Ammon's horn (tissue), 1 donor: ENCODE measurements at places on chromosomes 3 and 15.

DNA sequence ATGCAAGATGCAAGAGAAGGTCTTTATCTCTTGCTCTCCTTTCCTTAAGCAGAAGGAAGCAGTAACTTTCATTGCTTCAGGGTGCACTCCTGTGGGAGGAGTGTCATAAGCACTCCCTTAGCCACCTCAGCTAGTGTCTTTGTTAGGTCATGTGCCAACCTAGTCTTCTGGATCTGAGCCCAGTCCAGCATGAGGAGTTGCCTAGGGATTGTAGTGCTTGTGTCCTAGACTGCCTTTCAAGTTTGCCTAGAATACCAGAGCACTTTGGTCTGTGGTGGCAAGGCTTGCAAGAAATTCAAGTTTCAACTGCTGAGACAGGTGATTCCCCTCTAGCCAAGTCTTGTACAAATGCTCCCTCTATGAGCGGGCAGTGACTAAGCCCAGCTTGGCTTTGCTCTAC, 633.6 kb downstream of the ZNF385D start:
- no peak for DNase-seq

- DNase-seq = no peak
These were observed 315.0 kb downstream of the OXSM start for GRCh38 chr3:26104851-26105251.

- DNase-seq = no peak
These were observed 54.4 kb upstream of the P2RY1 start for GRCh38 chr3:152780553-152780952.

- no peak for DNase-seq
These were observed 22.3 kb downstream of the HACD2 start for GRCh38 chr3:123562547-123562946.

GRCh38 chr15:79211481-79211880, 71.0 kb upstream of the ANKRD34C start:
- no peak for DNase-seq

DNA sequence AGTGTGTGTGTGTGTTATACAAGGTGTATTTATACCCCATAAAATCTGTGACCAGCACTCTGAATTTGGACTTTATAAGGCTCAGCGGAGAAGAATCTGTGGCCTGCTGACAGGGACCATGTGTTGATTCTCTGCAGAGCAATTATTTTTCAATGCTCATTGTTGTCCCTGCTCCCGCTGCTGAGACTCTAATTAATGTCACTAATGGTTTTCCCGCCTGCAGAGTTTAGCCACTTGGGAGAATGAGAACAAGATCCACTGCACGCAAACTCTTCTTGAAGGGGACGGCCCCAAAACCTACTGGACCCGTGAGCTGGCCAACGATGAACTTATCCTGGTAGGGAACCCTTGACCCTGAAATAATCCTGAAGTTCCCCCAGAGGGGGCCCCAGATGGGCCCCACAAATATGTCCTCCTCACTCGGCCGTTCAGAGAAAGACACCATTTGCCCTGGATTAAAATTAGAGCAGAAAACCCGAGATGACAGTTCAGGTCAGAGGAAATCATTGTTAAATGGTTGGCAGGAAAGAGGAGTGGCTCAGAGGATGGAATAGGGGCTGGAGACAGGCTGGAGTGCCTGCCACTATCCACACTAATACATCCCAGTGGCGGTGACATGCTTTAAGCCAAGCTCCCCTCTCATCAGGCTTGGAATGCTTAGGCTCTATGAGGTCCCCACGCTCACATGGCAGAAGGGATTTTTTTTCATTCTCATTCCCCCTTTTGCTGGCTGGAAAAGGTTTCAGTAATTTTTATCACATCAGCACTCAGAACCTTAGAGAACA, 3.3 kb downstream of the CRABP1 start:
- no peak for DNase-seq

- no peak for DNase-seq
These were observed 9.3 kb downstream of the MOBP start for GRCh38 chr3:39476783-39477182.

- no peak for DNase-seq
These were observed 218.2 kb downstream of the VGLL3 start for GRCh38 chr3:86772699-86773098.

- DNase-seq = no peak
These were observed 2.1 kb downstream of the TRANK1 start for GRCh38 chr3:36942638-36943248.

DNA sequence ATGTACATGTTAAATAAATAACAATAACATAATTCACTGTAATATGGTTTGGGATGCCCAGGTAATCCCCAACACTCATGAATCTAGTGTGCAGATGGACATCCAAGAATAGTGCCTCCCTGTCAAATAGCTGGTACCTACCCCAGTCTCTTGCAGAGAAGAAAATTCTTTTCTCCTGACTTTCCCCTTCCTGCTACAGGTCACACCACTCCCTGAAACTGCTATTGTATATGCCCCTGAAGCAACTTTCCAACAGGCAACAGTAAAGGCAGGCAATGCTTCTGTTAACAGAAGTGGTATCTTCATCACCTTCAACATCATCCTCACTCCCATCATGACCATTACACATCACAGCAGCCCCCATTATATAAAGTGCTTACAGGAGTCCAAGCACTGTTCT, 431.6 kb downstream of the MAGI1 start:
- DNase-seq = no peak

- no peak for DNase-seq
These were observed 285.4 kb downstream of the CNTN3 start for GRCh38 chr3:74329096-74329495.

- DNase-seq = no peak
These were observed 43.8 kb downstream of the IFT122 start for GRCh38 chr3:129483870-129484269.

DNA sequence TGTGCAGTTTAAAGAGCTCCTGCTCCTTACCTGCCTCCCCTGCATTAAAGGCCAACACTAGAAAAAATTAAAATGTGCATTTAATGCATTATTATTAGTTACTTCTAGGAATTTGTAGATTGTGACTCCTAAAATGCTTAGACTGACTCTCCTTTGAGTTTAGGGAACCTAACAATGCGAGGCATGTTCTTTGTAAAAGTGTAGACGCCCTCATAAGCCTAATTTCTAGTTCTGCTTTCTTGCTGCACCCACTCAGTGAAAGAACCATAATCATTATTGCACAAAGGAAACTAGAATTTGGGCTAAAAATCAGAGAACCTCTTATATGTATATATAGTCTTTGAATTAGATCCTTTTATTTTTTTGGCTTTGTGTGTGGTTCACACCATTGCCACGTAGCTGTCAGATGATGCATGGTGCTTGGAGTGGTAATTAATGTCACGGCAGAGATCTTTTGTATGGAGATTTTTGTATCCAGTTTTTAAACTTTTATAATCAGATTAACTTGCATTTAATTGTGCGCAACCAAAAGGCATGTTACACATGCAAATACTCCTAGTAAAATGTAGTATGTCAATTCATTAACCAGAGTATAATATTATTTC, 710 bp downstream of the ABHD10 start:
- peak; percentile 30 for DNase-seq

DNA sequence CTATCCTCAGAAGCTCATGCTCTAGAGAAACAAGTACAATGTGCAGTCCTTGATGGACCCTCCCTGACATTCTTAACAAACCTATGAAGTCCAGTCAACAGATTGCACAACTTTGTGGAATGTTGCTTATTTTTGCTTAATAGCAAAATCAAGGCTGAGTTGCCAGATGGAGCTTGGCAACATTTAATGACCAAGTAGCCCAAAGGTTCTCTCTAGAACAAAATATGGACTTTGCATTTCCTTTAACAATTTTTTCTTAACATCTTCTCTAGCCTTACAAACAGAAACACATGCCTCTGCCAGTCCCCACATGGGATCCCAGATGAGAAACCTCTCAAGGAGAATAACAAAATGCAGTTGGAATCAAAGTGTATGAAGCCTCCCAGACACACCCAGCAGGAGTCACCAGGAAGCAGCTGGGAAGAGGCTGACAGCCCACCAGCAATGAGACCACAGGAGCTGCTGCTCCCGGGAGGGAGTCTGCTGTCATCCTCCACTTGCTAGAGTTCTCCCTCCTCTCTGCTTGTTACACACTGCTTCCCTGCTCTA, 422.5 kb upstream of the CDIN1 start:
- no peak for DNase-seq

- DNase-seq = peak; percentile 87
These were observed 33.5 kb downstream of the CCDC13 start for GRCh38 chr3:42739401-42740158.

DNA sequence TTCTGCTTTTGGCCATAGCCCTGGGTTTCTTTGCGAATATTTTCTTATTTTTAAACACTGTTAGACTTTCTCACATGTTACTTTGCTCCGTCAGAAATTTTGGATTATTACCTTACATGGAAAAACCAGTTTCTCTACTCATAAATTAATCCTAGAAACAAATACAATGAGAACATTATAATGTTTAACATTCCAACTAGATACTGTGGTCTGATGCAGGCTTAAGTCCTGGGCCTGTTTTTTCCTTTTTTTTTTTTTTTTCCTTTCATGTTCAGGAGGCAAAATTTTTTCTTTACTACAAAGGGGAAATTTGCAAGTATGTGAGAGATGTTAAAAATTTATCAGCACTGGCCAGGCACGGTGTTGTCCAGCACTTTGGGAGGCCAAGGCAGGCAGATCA, 28.9 kb downstream of the POPDC2 start:
- DNase-seq = no peak

DNA sequence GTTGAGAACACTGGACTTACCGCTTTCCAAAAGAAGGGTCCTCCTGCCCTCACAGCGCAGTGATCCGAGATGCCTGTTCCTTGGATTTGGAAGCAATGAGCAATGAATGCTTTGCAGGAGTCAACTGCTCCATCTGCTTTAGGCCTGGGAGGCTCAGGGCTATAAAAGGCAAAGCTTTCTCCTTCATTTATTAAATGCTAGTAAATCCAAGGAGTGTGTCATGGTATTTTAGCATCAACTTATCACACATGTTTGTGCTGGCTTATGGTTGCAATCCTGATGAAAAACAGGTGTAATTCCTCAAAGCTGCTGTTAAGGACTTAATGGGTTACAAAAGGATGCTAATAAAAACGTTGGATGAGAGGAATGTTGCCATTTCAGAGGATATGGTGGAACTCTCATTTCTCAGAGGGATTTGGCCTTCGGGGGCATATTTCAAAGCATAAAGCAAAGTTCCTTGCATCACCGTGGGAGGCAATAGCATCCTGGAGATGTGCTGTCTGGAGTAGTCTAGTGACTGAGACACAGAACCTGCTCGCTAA, 158.5 kb upstream of the TPM1 start:
- no peak for DNase-seq
